NCI-H510A (cell line): ENCODE measurements at places on chromosomes 1 and 21.
A peak's percentile ranks its signal among the peaks of the same experiment; 100 is the strongest.

DNA sequence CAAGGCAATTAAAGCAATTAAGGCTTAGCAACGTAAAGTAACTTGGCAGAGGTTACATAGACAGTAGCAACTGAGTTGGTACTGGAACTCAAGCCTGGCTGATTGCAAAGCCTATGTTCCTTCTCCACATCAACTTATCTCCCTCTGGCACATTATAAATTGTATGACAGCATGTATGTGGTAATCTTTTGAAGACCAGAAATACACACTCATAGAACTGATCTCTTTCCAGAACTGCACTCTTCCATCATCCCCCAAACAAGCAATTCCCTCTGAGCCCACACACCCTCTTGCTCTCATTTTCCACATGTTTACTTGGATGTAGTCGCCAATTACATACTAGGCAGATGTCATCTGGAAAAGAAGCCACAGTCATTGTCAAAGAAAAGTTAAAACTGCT is 502.2 kb downstream of the PLPP3 start:
- DNase-seq = no peak

- DNase-seq = peak; percentile 87
Observed at GRCh38 chr1:36773827-36774541, 260.3 kb downstream of the GRIK3 start.

DNA sequence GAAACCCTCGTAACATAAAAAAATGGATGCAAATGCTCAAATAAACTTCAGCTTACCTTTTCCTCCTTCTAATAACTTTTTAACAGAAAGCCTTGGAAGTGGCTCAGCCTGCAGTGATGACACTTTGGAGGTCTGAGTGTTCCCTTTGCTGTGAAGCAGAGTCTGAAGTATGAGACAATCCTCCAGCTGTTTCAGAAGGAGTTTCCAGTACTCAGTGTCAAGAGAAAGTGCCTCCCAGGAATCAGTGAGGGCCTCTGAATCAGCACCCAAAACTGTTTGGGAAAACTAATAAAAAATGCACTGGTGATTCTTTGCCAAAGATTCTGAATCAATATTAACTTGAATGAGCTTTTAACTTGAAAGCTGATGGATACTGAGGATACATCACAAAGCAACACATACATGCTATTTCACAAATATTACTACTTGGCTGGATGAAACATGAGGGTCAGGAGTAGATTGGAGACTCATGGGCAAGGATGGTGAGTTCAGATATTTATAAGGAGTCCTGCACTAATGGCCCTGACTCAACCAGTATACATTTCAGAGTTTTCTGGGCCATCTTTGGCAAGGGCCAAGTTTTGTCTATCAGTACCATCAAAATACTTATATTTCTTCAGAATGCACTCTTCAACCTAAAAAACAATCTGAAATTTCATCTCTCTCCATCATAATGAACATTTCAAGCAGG is 77.0 kb downstream of the IARS2 start:
- no peak for DNase-seq

DNA sequence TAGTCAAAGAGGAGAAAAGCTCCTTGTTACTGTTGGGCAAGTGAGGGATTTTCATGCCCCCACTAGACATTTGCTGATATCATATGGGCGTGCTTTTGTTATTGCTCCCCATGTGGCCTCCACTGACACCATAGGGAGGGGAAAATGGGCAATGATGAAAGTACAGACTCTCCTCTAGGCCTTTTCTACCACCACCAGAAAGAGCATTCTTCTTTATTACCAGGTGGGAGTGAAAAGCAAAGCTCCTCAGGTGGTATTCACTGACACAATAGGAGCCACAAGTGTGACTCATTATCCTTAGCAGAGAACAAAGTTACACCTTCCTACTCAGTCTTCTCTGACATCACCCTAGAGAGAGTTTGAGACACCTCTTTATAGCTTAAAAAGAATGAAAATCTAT is 667.1 kb downstream of the LTN1 start:
- no peak for DNase-seq

GRCh38 chr1:29563092-29563491 is 326.8 kb downstream of the PTPRU start:
- no peak for DNase-seq

- DNase-seq = no peak
Observed at GRCh38 chr1:104265163-104265562, 515.5 kb downstream of the AMY1C start.

- DNase-seq = no peak
Observed at GRCh38 chr1:39229504-39229903, 25.0 kb downstream of the MACF1 start.

DNA sequence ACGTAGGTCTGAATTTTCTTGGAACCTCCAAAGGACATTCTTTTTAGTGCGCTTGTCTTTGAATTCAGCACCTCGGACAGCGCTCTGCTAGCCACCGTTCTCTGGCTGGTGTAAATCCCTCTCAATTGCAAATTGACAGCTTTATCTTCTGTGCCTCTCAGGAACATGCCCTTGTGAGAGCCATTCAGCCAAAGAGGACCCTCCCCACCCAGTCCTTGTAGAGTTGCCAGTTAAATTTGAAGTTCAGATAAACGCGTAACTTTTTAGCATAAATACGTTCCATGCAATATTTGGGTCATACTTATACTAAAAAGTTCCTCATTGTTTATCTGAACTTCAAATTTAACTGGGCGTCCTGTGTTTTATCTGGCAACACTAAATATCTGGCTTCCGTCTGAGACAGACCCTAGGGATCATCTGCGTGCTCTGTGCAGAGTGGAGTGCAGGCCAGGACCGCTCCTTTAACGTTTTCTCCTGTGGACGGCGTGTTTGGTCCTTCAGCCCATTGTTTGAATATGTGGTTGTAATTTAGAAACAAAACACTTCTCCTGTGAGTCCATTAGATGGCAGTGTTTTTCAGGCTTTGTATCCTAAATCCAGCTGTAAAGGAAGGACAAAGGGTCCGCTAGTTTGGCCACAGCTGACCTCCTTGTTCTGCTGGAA is 7.0 kb downstream of the KCNAB2 start:
- no peak for DNase-seq

GRCh38 chr1:64137412-64137803 is 66.0 kb upstream of the UBE2U start:
- no peak for DNase-seq

GRCh38 chr1:76503100-76503499 is 364.2 kb upstream of the ST6GALNAC5 start:
- no peak for DNase-seq

- no peak for DNase-seq
Observed at GRCh38 chr1:45669379-45669778, 17.0 kb downstream of the GPBP1L1 start.

GRCh38 chr1:95558791-95559190 is 324.8 kb downstream of the RWDD3 start:
- no peak for DNase-seq

DNA sequence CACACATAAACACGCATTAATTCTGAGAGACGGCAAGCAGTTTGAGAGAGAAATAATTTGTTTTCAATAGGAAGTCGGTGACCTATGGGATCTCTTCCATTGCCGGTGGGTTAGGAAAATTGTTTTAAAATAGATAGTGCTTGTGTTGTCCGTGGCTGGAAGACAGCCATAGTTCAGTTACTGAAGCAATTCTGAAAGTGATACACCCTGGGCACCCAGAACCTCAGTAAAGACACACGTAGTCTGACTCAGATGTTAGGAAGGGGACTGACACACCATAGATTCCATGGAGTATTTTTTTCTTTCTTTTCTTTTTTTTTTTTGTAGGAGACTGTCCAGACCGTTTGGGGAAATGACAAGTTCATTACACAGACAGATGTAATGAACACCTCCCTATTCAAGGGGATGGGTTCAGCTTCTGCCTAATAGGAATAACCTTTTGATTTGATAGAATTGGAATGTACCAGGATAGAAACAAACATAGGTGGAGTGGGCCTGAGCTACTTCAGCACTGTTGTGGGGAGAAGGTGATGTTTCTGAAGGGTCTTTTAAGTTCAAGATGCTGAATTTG is 1.6 kb downstream of the C1orf21 start:
- DNase-seq = no peak

DNA sequence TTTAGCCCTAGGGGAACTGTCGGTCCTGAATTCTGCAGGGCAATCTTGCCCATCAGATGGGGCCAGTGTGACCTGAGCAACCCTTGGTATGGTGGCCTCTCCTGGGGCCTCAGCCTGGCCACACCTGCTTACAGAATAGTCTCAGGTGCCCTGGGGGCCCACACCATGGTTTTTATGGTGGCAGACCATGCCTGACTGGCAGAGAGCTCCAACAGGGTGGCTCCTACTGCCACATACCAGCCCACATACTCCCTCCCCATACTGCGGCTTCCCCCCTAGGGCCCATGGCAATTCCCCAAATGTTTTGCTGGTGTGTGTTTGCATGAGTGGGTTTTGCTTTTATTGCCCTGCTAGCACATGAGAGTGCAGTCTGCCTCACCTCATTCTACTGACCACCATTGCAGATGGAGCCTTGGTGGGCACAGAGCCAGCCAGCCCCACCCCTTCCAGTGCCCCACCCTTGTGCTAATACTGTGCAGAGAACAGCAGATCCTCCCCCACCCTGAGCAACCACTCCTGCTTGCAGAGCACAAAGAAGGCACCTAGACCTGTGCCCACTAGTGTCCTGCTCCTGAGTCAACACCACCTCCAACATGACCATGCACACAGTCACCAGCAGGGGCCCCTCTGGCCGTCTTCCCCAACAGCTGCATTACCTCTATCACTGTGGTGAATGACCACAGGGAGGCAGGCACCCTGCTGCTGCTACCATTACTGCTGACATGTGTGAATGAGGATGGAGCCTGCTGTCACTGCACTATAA is 86.8 kb downstream of the GDAP2 start:
- no peak for DNase-seq

- no peak for DNase-seq
Observed at GRCh38 chr1:12461754-12462153, 156.3 kb downstream of the DHRS3 start.

GRCh38 chr1:154627257-154628120 is 19.5 kb upstream of the ADAR start:
- peak; percentile 62 for DNase-seq
